ENCODE measurements at places on chromosomes 16 and 17. TPM values are rescaled to one million over a fixed set of nuclear protein-coding genes. Genes with fewer than 3 reads are reported as not detected.
A peak's percentile ranks its signal among the peaks of the same experiment; 100 is the strongest.

The HOXB4 gene
- 1.8 TPM for total RNA-seq

The CANT1 gene
- 82.6 TPM for total RNA-seq

GRCh38 chr17:56600256-56600655 lies 6.8 kb downstream of the NOG start:
- peaks cover 13% of the 10 kb centered on the region for H3K4me1 ChIP-seq
- H3K27me3 ChIP-seq = peaks cover 19% of the 10 kb centered on the region
- H3K4me3 ChIP-seq = no peak overlapping the region
- DNase-seq = no peak

DNA sequence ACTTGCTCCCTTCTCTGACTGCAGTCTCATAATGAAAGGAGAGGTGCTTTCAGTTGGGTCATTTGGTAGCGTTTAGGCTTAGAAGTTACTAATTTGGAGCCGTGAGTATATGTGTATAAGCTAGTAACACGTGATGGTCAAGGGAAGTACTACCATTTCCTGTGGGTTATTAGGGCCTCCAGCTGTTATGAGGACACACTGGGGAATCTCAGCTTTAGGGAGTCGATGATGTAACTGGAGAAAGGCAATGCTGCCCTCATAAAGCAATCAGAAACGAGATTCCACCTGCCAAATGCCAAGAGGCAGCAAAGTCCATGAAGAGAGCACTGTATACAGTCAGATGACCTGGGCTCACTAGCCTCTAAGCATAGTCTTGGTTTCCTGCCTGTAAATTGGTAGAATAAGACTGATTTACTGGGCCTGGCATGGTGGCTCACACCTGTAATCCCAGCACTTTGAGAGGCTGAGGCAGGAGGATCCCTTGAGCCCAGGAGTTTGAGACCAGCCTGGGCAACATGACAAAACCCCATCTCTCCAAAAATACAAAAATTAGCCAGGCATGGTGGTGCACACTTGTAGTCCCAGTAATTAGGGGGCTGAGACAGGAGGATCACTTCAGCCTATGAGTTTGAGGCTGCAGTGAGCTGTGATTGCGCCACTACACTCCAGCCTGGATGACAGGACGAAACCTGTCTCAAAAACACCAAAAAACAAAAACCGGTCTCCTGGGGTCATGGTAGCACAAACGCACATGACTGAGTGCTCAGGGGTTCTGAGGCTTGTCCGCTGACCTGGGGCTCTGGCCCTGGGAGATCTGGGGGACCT lies 53.0 kb downstream of the SF3B3 start:
- no peaks in the 10 kb centered on the region for H3K4me1 ChIP-seq
- H3K27me3 ChIP-seq = no peaks in the 10 kb centered on the region
- H3K36me3 ChIP-seq = no peaks in the 10 kb centered on the region
- H3K27ac ChIP-seq = peak overlapping the region; percentile 57
- no peak overlapping the region for H3K4me3 ChIP-seq
- no peak for DNase-seq

DNA sequence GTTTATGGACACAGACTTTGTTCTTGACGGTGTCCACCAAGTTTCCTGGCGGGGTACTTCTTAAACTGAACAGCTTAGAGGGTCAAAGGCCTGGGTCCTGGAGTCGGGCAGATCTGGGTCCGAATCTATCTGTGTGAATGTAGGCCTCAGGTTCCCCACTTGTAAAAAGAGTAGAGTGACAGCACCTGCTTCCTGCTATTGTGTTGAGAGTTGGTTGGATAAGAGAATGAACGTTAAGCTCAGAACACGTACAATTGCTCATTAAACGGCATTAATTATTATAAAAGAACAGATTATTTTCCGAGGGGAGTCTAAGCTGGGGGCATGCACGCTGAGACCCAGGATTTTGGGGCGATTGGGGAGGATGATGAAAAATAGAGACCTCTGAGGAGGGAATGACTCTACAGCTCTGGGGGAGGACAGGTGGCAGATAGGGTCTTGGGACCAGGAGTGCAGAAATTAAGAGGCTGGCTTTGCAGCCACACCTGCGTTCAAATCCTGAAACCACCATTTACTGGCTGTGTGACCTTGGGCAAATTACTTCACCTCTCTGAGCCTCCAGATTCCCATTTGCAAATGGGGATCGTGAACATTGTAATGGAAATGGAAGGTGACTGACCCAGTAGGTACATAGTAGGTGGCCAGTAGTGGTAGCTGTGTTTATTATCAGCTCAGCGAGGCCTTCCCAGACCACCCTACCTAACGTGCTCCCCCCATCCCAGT lies 862 bp downstream of the CLEC16A start:
- no peaks in the 10 kb centered on the region for H3K27me3 ChIP-seq
- H3K4me3 ChIP-seq = peak overlapping the region; percentile 94
- no peak for DNase-seq
- H3K36me3 ChIP-seq = no peaks in the 10 kb centered on the region
- peak overlapping the region; percentile 88 for H3K27ac ChIP-seq

DNA sequence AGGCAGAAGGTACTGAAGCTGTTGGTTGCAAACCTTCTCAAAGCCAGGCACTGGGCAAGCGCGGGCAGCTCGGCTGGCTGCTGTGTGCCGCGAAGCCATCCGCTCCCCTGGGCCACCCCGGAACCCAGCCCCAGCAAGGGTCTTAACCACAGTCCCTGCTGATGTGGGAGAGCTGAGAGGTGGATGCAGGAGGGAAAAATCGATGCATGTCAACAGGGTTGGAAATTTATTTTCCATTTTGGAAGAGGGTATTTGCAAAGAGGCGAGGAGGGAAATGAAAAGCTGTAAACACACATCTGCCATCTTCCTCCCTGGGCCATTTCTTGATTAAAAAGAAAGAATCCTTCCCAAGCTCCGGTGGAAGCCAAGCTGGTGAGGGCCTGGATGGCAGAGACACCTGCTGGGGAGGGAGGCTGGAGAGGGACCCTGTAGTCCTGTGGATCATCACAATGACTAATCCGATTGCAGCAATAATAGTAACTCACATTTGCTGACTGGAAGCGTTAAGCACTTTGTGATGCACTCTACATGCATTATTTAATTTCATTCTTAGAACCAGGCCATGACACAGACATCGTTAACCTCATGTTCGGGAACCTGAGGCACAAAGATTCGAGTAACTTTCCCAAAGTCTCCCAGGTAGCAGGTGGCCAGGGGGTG lies 13.9 kb upstream of the TBX2 start:
- no peaks in the 10 kb centered on the region for H3K36me3 ChIP-seq
- peaks cover 3% of the 10 kb centered on the region for H3K4me1 ChIP-seq
- no peak for DNase-seq
- no peaks in the 10 kb centered on the region for H3K27me3 ChIP-seq
- no peak overlapping the region for H3K27ac ChIP-seq
- no peak overlapping the region for H3K4me3 ChIP-seq

Data from Peyer's patch (tissue), 4 donors.